Activated T-helper 17 cell treated with anti-CD3 and anti-CD28 coated beads, Interleukin-2, amount 50 U/mL, for 72 hours (primary cell): ENCODE measurements at places on chromosomes 13 and 19. TPM values are rescaled to one million over a fixed set of nuclear protein-coding genes. Genes with fewer than 3 reads are reported as not detected.

The ISYNA1 gene
- 15.9 TPM for total RNA-seq

The FREM2 gene
- total RNA-seq: not detected

DNA sequence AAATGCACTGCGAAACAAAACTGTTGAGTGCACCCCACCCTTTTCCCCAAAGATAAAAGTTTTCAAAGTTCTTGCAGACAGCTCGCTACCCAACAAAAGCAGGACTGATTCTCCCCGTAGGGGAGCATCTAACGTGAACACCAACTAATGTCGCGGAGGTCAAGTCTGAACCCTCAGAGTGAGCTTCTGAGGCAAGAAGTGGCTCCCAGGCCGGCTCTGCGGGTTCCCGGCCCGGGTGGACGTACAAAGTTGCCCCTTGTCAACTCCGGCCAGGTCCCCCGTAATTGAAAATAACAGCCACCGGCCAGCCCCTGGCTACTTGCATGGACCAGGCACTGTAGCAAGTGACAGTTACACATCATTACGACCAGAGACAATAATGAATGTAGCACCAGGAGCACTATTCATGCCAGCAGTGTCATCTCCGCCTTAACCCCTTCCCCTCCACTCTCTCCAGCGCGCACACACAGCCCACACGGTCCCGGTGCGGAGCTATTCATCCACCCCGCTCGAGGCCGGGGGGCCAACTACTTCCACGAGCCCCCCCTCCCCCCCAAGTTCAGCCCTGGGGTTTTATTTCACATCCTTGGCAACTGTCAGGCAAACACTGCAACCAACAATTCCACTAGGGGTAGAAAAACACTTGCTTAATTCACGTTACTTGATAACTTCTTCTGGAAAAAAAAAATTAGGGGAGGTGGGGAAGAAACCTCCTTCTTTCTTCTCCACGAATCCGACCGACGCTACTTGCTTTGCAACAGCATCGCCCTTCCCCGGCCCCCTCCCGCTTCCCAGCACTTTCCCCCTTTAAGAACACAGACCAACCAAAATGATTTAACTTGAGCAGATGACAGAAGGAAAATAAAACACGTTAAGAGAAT is 1.2 kb downstream of the KLF12 start:
- ATAC-seq: peak; percentile 13

DNA sequence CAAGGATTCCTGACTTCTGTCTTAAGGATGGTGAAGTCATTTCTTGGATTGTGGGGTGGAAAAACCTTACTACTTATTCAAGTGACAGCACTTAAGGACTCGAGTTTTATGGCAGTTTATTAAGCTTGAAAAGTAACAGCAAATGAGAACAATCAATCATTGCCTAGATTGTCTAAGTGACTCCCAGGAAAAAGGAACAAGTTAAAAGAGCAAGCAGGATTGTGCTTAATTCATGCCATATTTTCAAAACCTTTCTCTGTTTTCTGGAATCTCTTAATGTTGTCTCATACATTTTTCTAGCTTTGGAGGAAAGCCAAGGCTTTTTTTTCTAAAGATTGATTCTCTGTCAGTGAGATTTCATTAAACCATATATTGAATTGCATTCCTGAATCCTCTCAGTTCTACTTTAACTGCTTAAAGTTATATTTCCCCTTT is 236.2 kb upstream of the HTR2A start:
- no peak for ATAC-seq

GRCh38 chr13:98041081-98041820 is 87.8 kb downstream of the IPO5 start:
- ATAC-seq: no peak

GRCh38 chr13:55652657-55653056 is 1488.1 kb upstream of the PRR20A start:
- no peak for ATAC-seq
